ENCODE measurements at places on chromosomes 1 and 21. TPM values are rescaled to one million over a fixed set of nuclear protein-coding genes. Genes with fewer than 3 reads are reported as not detected.
A peak's percentile ranks its signal among the peaks of the same experiment; 100 is the strongest.

Gene CNTN2
- total RNA-seq, result not detected

Gene SPRR2B
- total RNA-seq, result not detected

Gene ACOT7
- total RNA-seq, result 2.9 TPM

Gene GBP7
- not detected for total RNA-seq

Gene CFAP107
- total RNA-seq, result not detected

Gene NR0B2
- total RNA-seq, result not detected

DNA sequence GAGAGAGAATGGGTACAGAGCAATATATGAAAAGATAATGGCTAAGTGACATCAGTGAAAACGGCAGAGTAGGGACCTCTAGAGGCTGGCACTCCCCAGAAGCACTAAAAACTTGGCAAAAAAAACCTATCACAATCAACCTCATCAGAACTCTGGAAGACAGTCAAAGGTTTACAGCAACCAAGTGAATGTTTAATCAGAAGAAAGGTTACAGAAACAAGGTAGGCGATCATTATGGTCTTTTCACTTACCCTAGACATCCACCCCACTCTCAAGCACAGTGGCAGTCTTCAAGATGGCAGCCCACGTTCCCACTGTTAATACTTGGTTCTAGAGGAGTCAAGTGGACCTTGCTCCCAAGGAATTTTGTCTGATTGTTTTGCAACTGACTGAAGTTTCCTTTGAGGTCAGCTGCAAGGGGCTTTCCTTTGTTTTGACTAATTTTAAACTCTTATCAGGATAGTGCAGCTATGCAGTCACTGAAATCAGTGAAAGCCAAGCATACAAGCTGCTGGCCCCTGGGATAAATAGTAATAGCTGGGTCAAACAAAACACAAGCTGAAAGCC is 7.2 kb downstream of the KIFAP3 start:
- no peaks in the 10 kb centered on the region for H3K27me3 ChIP-seq
- H3K36me3 ChIP-seq, result no peaks in the 10 kb centered on the region
- H3K4me3 ChIP-seq, result no peak overlapping the region

DNA sequence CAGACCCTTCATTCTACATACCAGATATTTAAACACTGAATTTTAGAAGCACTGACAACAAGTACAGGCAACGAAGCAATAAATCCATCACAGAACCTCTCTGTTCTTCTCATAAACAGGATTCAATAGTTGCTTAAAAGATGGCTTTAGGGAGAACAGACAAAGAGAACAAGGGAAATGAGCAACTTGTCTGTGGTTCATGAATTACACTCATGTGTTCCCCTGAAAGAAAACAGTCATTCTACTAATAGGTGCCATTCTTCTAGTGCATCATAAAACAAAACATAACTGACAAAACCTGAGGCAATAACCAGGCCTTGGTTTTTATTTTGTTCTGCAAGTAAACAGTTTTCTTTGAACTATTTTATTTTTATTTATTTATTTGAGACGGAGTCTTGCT is 6.8 kb downstream of the GNL2 start:
- H3K27ac ChIP-seq, result no peak overlapping the region
- no peak overlapping the region for H3K4me3 ChIP-seq
- H3K27me3 ChIP-seq, result no peaks in the 10 kb centered on the region
- H3K4me1 ChIP-seq, result no peaks in the 10 kb centered on the region
- peaks cover 83% of the 10 kb centered on the region for H3K36me3 ChIP-seq
- no peak for DNase-seq

- DNase-seq, result no peak
- H3K4me3 ChIP-seq, result peak overlapping the region; percentile 42
- H3K27me3 ChIP-seq, result peaks cover 53% of the 10 kb centered on the region
- H3K4me1 ChIP-seq, result no peaks in the 10 kb centered on the region
Measured at GRCh38 chr1:65308781-65309303, 501 bp upstream of the DNAJC6 start.

- no peaks in the 10 kb centered on the region for H3K27me3 ChIP-seq
- no peaks in the 10 kb centered on the region for H3K4me1 ChIP-seq
- peak; percentile 20 for DNase-seq
- H3K27ac ChIP-seq, result no peak overlapping the region
- no peaks in the 10 kb centered on the region for H3K36me3 ChIP-seq
Measured at GRCh38 chr1:87956072-87956471, 627.4 kb downstream of the LMO4 start.

- H3K36me3 ChIP-seq, result no peaks in the 10 kb centered on the region
- H3K4me3 ChIP-seq, result no peak overlapping the region
- H3K4me1 ChIP-seq, result peaks cover 10% of the 10 kb centered on the region
- H3K27me3 ChIP-seq, result no peaks in the 10 kb centered on the region
Measured at GRCh38 chr1:59128239-59128736, 168.6 kb upstream of the FGGY start.

- no peak for DNase-seq
- no peaks in the 10 kb centered on the region for H3K36me3 ChIP-seq
- H3K27me3 ChIP-seq, result no peaks in the 10 kb centered on the region
- H3K4me1 ChIP-seq, result peaks cover 42% of the 10 kb centered on the region
- H3K27ac ChIP-seq, result no peak overlapping the region
- H3K4me3 ChIP-seq, result no peak overlapping the region
Measured at GRCh38 chr1:225748529-225748928, 29.1 kb upstream of the SRP9 start.

DNA sequence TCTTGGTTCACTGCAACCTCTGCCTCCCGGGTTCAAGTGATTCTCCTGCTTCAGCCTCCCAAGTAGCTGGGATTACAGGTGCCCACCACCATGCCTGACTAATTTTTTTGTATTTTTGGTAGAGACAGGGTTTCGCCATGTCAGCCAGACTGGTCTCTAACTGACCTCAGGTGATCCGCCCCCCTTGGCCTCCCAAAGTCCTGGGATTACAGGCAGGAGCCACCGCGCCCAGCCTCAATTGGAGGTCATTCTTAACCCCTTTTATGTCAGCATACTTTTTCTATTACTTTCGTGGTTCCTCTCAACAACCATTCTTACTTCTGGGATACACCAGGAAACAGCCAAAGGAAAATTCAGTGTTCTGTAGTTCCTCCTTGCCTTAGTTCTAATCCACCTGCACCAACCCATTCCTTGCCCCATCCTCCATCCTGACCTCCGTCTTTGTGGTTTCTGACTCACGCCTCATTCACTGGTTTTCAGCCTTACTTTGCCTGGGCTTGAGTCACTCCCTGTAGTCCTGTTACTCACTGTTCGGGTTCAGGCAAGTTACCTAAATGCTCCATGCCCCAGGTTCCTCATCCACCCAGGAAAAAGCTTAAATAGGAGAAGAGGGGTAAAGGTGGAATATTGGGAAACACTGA is 12.9 kb upstream of the BCL10 start:
- H3K27ac ChIP-seq, result no peak overlapping the region
- no peaks in the 10 kb centered on the region for H3K36me3 ChIP-seq
- DNase-seq, result no peak

DNA sequence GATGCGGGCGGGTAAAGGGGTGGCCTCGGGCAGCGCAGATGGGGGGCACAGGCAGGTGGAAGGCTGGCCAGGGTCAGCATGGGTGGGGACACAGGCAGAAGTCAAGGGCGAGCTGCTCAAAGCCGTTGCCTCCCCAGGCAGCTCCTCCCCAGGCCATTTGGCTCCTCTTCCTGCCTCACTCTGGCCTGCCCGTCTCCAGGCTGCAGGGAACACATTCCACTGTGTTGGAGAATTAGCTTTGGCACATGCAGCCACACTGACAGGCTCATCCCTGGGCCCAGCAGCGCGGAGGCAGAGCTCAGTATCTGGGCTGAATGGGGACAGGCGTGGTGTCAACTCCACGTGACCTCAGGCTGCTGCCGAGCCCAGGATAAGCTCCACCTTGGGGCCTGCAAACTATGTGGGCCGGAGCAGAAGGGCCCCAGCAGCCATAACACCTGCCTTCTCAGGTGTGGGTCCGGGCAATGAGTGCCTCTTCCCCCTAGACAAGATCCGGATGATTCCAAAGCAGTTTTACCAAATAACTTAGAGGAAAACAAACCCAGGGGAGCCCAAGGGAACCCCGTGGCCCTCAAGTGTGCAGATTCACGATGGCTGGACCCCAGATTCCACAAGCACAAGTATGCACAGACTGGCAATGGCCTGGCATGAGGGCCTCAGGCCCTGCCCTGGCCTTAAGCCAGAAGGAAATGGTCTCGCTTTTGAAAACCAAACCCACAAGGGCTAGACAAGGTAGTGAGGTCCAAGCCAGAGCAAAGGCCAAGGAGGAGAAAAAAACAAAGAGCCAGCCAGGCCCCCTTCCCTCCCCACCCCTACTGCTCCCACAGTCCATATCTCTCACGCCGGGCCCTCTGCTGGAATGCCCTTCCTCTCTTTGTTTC is 40.2 kb downstream of the HSPG2 start:
- no peak overlapping the region for H3K4me3 ChIP-seq
- peaks cover 70% of the 10 kb centered on the region for H3K4me1 ChIP-seq
- peak overlapping the region; percentile 59 for H3K27ac ChIP-seq
- peak; percentile 91 for DNase-seq

- no peaks in the 10 kb centered on the region for H3K27me3 ChIP-seq
- peak; percentile 79 for DNase-seq
Measured at GRCh38 chr1:175267716-175268416, 75.3 kb upstream of the KIAA0040 start.

- H3K27me3 ChIP-seq, result no peaks in the 10 kb centered on the region
- DNase-seq, result no peak
- H3K4me1 ChIP-seq, result no peaks in the 10 kb centered on the region
Measured at GRCh38 chr21:36247316-36248010, 72.5 kb upstream of the MORC3 start.

- DNase-seq, result peak; percentile 32
- no peaks in the 10 kb centered on the region for H3K4me1 ChIP-seq
- H3K27me3 ChIP-seq, result no peaks in the 10 kb centered on the region
- no peaks in the 10 kb centered on the region for H3K36me3 ChIP-seq
Measured at GRCh38 chr1:29259802-29260441, 23.6 kb downstream of the PTPRU start.

DNA sequence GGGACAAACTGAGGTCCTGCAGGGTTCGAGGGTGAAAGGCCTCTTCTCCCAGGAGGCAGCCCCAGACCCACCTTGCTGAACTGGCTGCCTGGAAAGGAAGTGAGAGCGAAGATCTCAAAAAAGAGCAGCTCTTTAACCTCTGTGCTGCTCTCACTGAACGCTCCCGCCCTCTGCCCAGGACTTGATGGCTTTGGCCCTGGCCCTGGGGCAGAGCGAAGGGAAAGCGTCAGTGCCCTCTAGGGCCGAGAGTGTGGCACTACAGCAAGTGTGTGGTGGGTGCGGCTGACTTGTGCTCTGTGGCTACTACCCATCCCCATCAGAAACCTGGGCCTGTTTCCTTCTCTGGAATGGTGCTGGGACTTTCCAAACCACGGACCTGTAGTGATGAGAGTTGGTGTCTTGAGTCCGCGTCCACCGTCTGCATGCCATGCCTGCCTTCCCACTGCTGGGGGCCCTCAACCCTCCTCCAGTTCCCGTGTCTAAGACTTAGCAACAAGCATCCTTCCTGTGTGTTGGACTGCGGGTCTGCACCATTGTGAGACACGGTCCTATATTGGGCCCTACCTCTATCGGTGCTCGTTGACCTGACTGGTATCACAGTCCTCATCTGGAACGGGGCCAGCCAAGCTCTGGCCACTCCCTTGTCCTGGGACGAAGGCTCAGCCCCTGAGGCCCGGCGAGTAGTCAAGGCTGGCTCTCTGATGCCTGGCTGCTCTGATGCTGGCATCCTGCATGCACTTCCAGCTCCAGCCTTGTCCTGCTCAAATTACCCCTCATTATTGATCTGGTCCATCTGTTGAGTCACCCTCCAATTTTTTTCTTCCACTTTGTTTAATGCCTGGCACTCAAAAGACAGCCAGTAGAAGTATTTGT is 180.3 kb downstream of the DISC1 start:
- no peaks in the 10 kb centered on the region for H3K27me3 ChIP-seq
- H3K4me3 ChIP-seq, result no peak overlapping the region
- peak overlapping the region; percentile 52 for H3K27ac ChIP-seq
- H3K4me1 ChIP-seq, result no peaks in the 10 kb centered on the region
- peak; percentile 55 for DNase-seq

DNA sequence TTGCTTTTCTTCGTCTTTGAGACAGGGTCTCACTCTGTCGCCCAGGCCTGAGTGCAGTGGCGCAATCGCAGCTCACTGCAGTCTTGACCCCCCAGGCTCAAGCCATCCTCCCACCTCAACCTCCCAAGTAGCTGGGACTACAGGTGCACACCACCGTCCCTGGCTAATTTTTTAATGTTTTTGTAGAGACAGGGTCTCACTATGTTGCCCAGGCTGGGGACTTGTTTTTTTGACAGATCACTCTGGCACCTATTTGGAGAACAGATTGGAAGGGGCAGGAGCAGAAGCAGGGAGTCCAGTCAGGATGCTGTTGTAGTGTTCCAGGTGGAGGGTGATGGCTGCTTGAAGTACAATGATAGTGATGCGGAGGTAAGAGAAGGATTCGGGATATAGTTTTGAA is 12.7 kb upstream of the KDM4A start:
- H3K36me3 ChIP-seq, result no peaks in the 10 kb centered on the region
- no peak for DNase-seq
- no peak overlapping the region for H3K27ac ChIP-seq
- H3K4me1 ChIP-seq, result no peaks in the 10 kb centered on the region
- no peaks in the 10 kb centered on the region for H3K27me3 ChIP-seq
- H3K4me3 ChIP-seq, result no peak overlapping the region

GRCh38 chr1:2452932-2453315 is 23.2 kb upstream of the PLCH2 start:
- peaks cover 40% of the 10 kb centered on the region for H3K27me3 ChIP-seq
- no peaks in the 10 kb centered on the region for H3K4me1 ChIP-seq
- H3K27ac ChIP-seq, result no peak overlapping the region
- H3K36me3 ChIP-seq, result no peaks in the 10 kb centered on the region
- H3K4me3 ChIP-seq, result no peak overlapping the region
- DNase-seq, result no peak

DNA sequence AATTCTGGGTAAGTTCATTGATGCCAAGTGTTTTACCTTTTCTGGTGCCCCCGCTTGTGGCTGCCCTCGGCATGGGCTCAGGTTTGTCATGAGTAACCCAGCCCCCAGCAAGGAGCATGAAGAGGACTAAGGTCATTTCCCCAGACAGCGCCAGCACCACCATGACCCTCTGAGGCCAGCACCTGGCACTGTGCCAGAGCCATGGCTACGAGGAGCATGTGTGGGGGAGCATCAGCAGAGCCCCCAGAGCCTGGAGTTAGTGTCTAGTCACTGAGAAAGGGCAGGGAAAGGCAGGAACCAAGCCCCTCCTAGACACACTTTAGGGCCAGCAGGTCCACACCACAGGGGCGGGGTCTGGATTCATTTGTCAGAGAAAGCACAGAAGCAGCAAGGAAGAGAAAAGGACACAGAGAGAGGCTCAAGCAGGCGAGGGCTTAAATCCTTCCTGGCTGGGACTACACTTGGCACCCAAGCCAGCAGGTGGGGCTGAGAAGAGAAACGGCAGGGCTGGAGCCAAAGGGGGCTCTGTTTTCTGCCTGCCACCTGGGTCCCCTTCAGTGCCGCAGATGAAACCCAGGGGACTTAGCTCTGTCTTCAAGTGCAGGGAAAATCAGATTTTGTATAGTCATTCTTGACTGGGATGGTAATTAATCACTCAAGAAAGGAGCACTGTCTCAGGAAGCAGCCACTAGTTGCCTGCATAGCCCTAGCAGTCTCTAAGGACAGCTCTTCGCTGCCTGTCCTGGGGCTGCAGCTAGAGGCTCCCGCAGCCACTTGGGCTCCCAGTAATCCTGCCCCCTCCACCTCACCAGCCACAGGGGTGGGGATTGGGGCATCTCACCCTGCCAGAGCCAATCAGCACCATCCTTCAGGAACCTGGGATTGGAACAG is 79.6 kb upstream of the ZC3H12A start:
- H3K27me3 ChIP-seq, result peaks cover 3% of the 10 kb centered on the region
- no peak for DNase-seq
- H3K27ac ChIP-seq, result no peak overlapping the region
- H3K4me1 ChIP-seq, result no peaks in the 10 kb centered on the region
- H3K36me3 ChIP-seq, result no peaks in the 10 kb centered on the region
